ENCODE measurements at places on chromosomes 2 and 18.

DNA sequence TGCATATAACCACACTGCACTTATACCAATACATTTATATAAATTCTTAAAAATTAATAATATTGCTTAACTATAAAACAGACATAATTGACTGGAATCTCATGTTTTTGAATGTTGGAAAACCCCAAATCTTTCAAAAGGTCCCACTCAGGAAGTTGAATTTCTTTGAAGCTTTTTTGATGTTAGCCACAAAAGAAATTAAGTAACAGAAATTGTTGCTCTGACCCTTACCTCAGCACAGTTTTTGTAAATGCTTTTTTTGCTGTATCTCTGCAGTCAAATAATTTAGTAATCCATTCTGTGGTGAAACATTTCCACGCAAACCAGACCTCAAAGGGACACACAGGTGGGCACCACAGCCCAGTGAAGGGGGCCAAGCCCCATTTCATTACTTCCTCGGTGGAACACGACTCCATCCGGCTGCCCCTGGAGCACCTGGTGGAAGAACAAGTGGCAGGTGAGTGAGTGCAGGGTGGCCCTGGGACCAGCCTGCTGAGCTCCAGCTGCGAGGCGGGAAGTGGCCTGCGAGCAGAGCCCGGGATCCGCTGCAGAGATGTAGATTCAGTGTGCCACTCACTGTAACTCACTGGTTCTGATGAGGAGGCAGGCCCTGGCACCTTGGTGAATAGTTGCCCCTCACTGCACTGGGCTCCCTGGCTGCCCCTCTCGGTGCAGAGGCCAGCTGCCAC is 8.4 kb downstream of the SCLY start:
- no peak for DNase-seq

GRCh38 chr2:153386481-153386897 is 92.1 kb downstream of the RPRM start:
- DNase-seq: peak; percentile 80

DNA sequence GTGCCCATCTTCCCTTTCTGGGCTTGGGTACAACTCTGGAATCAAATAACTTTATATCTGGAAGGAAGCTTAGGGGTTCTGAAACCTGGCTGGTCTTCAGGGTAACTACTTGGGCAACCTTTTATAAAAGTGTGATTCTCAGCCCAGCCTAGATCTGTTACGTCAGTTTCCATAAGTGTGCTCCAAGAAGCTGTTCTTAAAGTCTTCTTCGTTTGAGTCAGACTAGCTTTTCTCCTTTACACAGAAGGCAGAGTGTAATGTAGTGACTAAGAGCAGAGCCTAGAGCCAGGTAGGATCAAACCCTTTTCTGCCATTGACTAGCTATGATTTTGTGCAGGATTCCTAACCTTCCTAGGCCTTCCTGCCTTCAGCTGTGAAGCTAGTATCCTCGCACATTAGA is 5.8 kb downstream of the ITGA6 start:
- no peak for DNase-seq

DNA sequence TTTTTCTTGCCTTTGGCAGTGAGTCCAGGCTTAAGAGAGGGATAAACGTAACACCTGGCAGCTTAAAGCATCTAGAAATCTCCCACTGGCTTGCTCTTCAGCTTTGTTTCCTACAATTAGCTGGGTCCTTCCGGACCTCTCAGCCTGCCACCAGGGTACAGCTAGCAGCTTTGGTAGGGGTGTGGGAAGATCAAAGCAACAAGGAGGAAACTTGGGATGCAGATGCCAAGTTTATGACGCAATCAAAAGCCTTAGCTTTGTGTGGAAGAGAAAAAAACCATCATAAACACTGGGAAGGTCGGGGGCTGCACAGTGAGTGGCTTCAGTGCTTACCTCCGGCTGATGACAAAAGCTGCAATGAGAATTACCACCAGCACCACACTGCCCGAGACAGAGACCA is 116.9 kb downstream of the EPHA4 start:
- no peak for DNase-seq

GRCh38 chr2:171793691-171794678 is 100.1 kb downstream of the SLC25A12 start:
- DNase-seq: peak; percentile 48

GRCh38 chr18:24018299-24018886 is 3.8 kb downstream of the TTC39C start:
- DNase-seq: no peak
